Stimulated activated CD8-positive, alpha-beta memory T cell treated with anti-CD3 and anti-CD28 coated beads, Interleukin-4, amount 100 ng/mL, for 24 hours (primary cell): ENCODE measurements at places on chromosomes 6 and 20.

- no peak for DNase-seq
These were observed 21.0 kb downstream of the PPARD start for GRCh38 chr6:35363293-35363750.

- peak; percentile 42 for DNase-seq
These were observed 70.7 kb upstream of the PRSS16 start for GRCh38 chr6:27176523-27177484.

GRCh38 chr20:7716286-7716972 is 223.8 kb downstream of the HAO1 start:
- DNase-seq, result no peak

GRCh38 chr6:3484192-3484591 is 27.3 kb upstream of the SLC22A23 start:
- no peak for DNase-seq

DNA sequence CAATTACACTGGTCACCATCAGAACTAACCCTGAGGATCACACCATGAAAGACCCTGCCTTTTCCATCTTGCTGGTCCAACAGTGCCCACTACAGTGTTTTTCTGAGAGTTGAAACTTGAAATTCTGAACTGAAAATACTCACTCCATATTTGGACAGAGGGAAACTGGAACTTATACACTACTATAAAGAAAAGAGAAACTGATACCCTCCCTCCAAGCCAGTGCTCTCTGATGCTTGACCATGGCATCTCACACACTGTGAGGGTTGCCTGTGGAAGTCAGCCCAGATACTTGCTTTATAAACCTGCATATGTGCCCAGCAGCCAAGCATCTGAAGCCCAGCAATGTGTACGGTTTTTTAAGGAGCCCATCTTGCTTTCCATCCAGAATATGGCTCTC is 108.7 kb downstream of the FOXA2 start:
- no peak for DNase-seq

DNA sequence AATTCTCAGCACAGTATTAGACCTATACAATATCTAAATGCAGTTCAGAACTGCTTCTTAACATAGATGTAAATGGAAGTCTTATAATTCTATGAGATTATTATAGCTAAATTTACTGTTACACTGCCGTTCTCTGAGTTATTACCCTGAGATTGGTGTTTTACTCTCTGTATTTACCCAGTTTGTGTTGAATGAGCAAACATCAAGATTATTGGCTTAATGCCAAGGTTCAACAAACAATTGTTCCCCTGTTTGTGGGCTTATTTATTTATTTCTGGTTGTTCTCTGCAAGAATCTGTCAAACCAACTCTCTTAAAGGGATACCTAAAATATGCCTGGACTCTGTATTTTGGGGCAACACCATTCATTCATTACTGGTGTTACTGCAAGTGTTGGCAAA is 5.2 kb upstream of the STMND1 start:
- DNase-seq, result no peak

DNA sequence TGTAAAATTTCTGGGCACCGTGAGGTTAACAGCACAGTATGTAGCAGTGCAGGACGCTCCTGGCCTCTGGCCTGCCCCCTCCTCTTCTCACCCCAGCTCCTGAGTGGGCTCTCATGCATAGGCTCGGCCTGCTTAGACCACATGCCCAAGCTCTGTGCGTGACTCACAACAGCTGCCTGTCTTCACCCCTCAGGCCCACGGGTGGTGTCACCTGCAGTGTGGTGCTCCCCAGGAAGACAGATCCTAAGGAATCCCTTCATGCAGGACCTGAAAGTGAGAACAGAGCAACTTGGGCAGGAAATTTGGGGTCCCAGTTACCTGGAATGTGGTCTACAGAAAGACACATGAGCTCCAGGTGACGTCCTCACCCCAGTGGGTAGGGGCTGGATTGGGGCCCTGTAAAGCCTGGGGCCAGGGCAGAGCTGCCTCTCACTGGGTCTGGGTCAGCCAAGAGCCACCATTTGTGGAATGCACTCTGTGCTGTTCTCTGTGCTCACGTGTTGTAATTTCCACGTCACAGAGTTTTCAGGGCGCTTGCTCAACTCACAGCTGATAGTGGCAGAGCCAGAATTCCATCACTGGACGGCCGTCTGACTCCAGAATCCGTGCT is 37.0 kb upstream of the PXDC1 start:
- DNase-seq, result no peak

DNA sequence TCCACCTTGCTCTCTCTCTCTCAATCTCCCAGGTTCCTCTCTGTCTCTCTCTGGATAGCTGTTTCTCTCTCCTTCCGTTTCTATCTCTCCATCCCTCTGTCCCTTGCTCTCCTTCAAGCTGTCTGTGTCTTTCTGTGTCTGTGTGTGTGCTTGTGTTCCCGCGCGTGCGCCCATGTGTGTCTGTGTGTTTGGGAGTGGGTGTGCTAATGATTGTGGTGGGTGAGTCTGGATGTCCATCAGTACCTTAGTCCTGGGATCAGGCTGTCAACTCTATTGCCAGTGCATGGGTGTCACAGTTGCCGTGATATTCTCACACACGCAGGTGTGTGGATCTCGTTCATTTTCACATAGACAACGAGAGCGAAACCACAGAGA is 1380.6 kb upstream of the DEFB115 start:
- DNase-seq, result no peak

GRCh38 chr6:163170294-163170883 is 244.1 kb upstream of the QKI start:
- no peak for DNase-seq

DNA sequence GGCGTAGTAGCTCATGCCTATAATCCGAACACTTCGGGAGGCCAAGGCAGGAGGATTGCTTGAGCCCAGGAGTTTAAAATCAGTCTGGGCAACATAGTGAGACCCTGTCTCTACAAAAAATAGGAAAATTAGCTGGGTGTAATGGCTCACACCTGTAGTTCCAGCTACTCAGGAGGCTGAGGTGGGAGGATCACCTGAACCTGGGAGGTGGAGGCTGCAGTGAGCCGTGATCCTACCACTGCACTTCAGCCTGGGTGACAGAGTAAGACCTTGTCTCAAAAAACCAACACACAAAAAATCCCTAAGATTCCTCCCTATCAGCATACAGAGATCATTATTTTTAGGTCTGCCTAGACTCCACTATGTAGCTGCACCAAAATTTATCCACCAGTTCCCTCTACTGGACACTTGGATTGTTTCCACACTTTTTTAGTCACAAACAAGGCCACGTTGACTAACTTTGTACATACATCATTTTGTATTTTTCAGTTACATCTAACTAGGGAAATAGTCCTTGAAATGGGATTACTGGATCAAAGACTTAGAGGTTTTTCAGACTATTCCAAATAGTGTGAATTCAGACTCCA is 3.6 kb upstream of the PHF1 start:
- no peak for DNase-seq

- no peak for DNase-seq
These were observed 825 bp upstream of the FAM135A start for GRCh38 chr6:70412252-70413113.

DNA sequence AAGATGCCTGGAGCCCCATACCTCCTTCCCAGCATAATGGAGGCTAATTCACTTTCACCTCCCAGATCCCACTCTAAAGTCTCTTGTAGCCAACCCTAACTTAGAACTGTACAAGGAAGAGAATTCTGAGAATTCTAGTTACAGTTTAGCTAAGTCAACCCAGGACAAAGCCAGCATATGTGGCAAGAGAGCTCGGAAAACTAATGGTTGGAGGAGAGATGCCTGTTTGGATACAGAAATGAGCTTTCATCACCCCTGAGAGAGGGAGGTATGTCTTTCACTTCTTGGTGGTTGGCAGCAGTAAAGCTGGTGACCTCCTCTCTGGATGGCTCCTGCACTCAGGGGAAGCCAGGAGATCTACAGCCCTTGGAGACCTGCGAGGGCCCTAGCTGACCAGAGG is 252.6 kb upstream of the SUPT3H start:
- no peak for DNase-seq

DNA sequence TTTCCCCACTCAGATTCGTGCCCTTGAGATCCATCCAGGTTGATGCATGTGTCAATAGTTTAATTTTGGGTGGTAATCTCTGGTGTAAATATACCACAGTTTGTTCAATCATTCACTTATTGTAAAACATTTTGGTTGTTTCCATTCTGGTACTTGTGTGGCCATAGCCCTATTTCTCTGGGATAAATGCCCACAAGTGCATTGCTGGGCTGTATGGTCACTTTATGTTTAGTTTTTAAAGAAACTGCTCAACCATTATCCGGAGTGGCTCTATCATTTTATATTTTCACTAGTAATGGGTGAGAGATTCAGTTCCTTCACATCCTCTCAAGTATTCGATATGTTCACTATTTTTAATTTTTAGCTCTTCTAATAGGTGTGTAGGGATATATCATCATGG is 60.7 kb upstream of the RNF24 start:
- no peak for DNase-seq

DNA sequence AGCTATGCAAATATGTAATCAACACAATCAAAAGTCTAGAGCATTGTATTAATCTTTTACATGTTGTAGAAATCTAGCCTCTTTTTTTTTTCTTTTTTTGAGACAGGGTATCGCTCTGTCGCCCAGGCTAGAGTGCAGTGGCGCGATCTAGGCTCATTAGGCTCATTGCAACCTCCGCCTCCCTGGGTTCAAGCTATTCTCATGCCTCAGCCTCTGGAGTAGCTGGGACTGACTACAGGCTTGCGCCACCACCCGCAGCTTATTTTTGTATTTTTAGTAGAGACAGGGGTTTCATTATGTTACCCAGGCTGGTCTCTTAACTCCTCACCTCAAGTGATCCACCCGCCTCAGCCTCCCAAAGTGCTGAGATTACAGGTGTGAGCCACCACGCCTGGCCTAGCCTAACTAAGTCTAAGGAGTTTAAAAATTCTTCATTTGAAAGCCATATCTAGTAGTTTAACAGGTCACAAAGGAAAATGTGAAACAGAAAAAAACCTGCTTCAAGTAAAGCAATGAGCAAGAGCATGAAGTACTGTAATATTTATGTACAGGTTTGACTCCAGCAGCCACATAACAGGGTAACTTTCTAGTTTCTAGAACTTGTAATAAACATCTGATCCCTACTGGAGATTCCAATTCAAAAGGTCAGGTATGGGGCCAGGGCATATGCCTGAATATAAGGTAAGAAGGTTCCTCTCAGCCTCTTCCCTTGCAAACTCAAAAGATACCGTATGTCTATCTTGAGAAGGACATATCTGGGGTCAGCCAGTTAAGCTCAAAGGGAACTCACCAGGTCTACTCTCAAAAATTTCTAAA is 4.4 kb downstream of the CPNE1 start:
- DNase-seq, result no peak

DNA sequence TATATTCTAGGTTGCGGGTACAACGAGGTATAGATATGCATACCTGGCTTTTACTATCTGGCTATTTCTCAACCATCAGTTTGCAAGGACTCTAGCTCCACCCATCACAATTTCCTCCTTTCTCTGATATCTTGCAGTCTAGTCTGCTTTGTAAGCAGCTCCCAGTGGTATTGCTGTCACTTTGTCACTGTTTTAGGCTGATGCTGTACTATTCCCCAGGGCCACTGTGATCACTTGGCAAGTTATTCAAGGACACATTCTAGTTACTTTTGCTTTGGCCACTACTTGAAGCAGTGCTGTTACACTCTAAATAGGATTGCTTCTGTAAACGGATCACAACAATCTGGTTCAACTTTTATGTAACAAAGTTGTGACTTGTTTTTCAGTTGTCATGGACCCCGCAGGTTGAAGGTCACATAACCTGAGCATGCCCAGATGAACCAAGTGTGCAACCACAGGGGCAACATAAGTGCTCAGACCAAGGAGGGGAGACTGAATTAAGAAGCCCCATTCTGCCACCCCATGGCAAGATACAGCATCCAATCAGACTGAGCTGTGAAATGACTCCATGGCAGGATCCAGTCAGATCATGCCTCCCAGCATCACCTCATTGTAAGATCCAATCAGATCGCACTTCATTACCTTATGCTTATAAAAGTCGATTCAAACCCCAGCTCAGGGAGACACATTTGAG is 588.4 kb upstream of the CITED2 start:
- DNase-seq, result no peak

DNA sequence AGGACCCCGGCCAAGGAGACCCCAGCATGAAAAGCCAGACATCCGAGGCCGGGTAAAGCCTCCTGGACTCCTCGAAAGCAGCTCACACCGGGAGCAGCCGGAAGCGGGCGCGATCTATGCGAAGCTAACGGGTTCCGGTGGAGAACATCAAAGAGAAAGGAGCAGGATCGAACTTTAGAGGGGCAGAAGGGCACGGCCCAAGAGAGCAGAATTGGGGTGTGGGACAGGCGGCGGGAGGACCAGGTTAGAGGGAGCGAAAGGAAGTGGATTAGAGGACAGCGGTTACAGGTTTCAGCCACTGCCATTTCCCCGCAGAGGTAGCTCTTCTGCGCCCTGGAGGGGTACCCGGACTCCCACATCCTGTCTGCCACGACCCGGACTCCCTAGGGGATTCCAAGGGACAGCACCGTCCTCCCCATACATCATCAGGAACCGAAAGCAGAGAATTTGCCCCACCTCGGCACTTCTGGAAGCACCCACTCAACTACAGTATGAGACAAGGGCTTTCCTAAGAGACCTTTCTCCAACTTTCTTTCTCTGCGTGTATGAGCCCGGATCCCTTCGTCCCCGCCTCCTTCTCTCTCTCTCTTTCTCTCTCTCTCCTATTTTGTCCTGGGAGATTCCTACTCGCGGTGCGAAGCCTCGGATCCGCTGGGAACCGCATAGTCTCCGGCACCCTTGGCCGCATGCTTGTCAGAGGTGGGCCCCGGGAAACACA is 507 bp upstream of the VGLL2 start:
- no peak for DNase-seq

- DNase-seq, result no peak
These were observed 24.7 kb upstream of the HINT3 start for GRCh38 chr6:125931733-125932450.

- no peak for DNase-seq
These were observed 100.2 kb upstream of the KCNG1 start for GRCh38 chr20:51122931-51123658.

DNA sequence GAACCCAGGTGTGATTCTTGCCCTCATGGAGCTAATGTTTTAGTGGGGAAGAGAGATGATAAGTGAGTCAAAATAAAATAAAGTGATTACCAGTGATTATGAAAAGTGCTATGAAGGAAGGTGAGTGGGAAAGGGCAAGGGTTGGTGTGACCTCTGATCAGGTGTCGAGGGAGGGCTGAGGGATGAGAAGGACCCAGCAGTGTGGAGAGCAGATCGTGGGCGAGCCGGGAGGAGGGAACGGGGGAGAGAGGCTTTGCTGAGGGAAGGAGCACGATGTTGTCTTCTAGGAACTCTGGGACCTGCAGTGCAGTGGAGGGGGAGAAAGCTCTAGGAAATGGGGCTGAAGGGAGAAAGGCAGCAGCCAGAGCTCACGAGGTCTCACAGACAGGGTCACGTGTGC is 192.1 kb downstream of the TMEM242 start:
- no peak for DNase-seq

DNA sequence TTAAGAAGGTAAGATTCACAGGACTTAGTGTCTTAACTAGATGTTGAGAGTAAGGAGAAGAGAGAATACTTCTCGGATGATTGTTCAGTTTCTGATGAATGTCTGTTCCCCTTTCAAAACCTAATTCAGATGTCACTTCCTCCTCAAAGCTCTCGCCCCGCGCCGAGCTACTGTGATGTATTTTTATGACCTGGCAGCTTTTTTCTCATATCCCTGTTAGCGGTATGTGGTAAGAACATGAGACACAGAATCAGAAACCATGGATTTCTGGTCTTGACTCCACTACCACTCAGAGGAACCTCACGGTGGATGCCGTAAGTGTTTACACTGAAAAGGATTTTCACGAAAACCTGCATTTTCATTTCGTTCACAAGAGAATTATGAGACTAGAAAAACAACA is 48.4 kb downstream of the CEP43 start:
- DNase-seq, result peak; percentile 17
